ENCODE measurements at places on chromosomes 7 and 10.

GRCh38 chr10:7409045-7409731 lies 1.6 kb downstream of the SFMBT2 start:
- DNase-seq: peak; percentile 33

DNA sequence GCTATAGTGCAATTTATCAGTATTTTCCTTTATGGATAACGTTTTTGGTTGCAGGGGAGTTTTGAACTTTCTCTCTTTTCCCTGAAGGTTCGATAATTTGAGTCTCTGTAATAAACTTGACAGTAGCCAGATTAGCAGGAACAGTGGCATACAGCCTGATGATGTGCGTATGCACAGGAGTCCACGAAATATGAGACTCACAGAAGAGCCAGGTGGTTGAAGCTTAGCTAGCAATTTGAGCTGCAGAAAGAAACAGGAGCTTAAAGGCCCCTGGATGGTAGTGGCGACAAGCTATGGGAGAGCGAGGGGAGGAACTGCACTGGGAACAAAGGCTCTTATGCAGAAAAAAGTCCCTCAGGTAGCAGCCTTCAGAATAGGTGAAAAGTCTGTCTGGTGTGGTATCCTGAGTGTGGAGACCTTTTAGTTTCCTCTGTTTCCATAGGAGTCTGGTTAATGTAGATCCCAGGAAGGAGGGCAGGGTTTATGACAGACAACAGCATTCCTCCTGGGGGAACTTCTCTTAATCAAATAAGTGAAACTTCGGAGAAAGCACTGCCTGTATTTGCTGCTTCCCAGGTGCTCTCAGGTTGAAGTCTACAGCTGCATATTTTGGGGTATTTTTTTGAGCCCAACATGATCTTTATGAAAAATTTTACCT lies 32.7 kb downstream of the FANK1 start:
- DNase-seq: no peak

DNA sequence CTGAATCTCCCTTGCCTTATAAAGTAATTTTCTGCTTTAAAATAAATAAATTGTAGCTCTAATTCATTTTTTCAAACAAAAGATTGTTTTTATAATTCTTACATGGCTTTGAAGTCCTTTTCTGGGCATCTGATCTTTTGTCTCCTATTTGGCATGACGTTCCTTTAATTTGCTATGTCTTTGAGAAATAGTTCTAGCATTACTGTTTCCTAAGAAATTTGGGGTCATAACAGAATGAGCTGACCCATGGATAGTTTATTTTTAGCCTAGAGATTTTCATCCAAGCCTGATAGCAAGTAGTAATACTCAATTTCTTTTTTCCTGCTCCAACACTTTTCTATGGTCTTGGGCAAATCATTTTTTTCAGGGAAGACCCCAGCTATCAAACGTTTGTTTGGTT lies 31.4 kb downstream of the CCDC71L start:
- DNase-seq: no peak

- DNase-seq: no peak
These were observed 30.0 kb upstream of the EIF5AL1 start for GRCh38 chr10:79482304-79482703.

DNA sequence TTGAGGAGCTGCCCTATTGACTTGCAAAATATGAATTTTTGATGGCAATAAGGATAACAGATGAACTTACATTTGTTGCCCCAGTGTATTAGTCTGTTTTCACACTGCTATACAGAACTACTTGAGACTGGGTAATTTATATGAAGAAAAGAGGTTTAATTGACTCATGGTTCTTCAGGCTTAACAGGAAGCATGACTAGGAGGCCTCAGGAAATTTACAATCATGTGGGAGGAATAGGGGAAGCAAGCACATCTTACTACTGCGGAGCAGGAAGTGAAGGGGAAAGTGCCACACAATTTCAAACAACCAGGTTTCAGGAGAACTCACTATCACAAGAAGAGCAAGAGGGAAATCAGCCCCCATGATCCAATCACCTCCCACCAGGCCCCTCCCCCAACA lies 57.9 kb downstream of the ZNF22 start:
- no peak for DNase-seq

DNA sequence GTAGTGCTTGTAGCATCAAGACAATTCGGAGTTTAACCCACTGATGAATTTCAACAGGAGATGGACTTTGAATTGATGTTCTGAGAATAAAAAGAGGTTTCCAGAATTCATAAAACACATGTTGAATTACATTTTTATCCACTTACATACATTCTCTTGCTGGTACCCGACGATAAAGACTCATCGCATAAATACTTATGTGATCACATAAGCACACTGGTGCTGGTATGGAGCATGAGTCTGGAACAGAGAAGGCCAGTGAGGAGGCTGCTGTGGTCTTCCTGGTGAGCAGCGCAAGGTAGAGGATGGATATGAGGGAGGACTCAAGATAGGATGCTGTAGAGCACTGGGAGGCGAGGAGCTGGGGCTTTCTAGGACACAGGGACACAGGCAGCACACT lies 109.0 kb downstream of the RNF216 start:
- no peak for DNase-seq

GRCh38 chr7:11130012-11130411 lies 156.3 kb downstream of the PHF14 start:
- DNase-seq: no peak

DNA sequence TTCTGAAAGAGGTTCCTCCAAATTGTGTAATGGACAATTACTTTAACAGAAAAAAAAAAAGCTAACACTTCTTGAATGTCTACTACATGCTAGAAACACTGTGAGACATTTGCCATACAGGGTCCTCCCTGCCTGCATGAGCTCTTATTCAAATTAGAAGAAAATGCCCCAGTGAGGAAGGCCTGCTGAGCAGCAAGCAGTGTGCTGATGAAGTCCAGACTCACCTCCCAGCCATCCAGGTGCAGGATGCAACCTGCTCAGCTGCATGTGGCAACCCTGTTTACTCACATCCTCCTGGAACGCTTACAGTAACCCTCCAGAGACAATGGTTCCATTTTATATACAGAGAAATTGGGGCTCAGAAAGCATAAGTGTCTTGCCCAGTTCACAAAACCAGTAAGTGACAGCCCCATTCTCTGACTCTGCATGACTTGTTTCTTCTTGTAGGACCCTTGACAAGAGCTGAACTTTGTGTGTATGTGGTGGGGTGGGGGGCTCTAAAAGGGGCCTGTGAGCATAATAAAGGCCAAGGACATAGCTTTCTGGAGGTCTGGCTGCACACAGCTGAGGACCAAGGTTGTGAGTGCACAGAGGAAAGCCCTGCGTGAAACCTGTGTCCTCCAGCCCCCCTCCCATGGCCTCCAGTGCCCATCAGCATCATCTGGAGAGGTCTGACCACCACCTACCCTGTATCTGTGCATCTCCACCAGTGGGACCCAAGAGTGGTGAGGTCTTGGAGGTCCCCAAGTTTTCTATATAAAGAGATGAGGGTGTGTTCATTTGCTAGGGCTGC lies 387.8 kb downstream of the GRID1 start:
- DNase-seq: no peak

GRCh38 chr7:80057488-80057887 lies 77.1 kb upstream of the GNAI1 start:
- no peak for DNase-seq

DNA sequence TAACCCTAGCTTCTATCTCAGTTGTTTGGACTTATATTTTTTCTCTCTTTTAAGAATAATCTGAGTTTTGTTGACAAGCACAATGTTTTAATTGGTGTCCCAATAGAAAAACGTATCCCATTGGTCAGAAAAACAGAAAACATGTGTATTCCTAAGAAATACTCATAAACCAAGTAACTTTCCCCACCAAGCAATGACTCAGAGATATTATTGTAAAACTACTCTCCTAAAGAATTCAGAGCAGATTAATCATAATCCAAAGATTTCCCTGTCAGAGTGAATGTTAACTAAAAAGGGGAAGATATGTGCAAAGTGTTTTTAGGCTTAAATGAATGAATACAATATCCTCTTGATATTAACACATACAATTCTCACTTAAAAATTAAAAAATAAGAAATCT lies 29.4 kb upstream of the MBL2 start:
- no peak for DNase-seq

DNA sequence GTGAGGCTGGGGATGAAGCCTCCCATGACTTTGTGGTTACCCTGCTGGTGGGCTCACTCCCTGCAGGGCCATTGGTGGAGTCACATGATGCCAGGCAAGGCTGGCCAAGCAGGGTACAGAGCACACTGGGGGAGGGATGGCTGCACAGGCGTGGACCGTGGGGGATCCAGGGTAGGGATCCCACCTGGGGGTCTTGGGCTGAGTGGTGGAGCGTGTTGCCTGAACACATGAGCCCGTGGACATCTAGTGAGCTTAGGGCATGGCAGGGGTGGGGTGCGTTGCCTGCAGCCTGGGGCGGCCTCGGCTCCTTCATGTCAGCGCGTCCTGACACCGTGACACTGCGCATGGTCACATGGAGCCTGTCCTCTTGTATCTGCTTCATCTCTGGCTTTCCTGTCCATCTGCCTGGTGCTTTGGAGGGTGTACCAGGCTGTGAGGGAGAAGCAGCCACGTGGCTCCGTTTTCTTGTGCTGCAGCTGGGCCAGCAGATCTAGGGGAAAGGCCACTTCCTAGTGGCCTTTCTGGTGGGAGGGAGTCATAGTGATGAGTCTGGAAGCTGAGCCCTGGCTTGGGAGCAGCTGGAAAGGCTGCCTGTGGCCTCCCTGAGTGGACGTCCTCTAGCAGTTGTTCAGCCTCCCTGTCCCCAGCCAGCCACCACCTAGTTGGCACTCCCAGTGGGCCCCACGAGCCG lies 96.2 kb downstream of the LHPP start:
- no peak for DNase-seq

DNA sequence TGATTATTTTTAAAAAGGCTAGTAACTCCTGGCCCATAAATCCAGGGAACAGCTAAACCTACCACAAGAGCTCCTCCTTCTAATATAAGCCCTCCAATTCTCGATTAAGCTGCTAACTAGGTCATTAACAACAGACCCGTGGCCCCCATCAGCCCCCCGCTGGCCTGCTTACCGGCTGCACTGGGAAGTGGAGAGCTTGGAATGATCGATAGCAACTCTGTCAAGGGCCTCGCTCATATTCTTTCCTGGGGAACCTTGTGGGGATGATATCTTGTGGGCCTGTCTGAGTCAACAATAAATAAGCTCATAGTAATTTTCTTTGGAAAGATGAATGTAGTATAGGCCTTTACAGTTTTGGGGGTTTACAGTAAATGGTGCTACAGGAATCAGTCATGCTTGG lies 353.5 kb downstream of the TCERG1L start:
- no peak for DNase-seq

DNA sequence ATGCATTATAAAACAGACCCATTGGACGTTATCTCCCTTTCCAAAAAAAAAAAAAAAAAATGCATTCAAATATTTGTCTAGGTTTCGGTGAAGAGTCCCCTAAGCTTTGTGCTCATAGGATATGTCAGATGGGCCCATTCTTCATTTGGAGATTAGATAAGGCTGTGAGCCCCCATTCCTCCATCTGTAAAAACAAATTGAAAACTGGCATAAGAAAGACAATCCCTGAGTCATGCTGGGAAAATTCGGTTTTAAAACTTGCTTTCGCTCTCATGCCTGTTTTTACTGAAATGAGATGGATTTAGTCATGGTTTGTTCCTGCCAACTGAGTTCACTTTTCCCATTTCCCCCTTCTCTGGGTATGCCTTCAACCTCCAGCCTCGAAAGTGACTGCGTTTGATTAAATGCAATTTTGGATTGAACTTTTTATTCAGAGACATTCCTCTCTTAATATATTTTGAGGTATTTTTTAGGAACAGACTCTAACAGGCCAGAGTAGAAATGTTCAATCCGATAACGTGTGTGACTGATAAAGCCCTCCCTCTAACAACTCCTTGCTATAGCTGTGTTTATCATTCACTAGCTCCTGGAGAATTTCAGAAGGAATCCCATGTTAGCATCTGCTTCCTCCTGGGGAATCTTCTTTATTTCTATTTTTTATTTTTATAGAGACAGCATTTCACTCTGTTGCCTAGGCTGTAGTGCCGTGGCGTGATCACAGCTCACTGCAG lies 190.9 kb upstream of the LYZL2 start:
- no peak for DNase-seq

GRCh38 chr10:132742837-132743194 lies 43.1 kb downstream of the NKX6-2 start:
- DNase-seq: no peak

- DNase-seq: no peak
These were observed 1.9 kb upstream of the SFRP4 start for GRCh38 chr7:37918526-37918925.

GRCh38 chr10:15262036-15262713 lies 93.7 kb upstream of the NMT2 start:
- peak; percentile 25 for DNase-seq

- no peak for DNase-seq
These were observed 378.5 kb downstream of the CCSER2 start for GRCh38 chr10:84706875-84707274.

DNA sequence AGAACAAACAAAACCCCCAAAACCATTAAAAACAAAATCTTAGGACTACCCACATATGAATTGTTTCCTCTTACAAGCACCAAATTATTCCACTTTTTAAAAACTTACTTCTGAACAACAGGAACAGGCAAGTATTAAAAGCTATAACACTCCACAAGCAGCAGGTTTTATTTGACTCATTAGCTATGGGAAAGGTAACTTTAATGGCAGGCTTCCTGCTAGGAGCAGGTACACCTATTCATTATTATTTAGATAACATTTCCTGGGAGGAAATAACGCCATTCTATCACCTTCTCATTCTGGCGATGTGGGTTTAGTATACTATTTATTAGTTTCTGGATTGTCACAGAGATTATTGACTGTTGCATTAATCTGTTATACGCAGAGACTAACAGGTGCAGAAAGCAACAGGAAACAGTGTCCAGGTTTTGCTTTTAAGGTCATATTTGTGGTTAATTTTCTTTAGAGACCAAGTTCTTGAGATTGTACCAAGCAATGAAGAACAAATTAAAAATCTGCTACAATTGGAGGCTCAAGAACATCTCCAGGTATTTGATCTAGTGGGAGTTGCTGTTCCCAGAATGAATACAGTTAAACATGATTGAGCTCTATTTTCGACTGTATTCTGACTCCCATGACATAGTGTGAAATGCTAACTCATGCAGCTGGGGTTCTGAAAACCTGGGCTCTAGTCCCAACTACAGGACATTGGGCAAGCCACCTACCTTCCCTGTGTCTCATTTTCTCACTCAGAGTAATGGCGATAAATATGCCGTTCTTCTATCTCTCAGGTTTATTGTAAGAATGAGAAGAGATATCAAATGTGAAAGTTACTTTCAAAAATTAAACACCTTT lies 2.0 kb downstream of the CPA2 start:
- no peak for DNase-seq

GRCh38 chr7:69367780-69368179 lies 230.5 kb upstream of the AUTS2 start:
- no peak for DNase-seq

GRCh38 chr7:53656881-53657280 lies 621.4 kb downstream of the POM121L12 start:
- DNase-seq: no peak

GRCh38 chr7:139358541-139359365 lies 941 bp upstream of the LUC7L2 start:
- peak; percentile 35 for DNase-seq

GRCh38 chr7:70506434-70506833 lies 625.5 kb upstream of the GALNT17 start:
- DNase-seq: no peak
